ENCODE measurements at places on chromosomes 3 and 15.

GRCh38 chr3:48564022-48564421 is 441 bp upstream of the UCN2 start:
- DNase-seq, result peak; percentile 77

GRCh38 chr3:48082580-48083184 is 66.5 kb upstream of the MAP4 start:
- DNase-seq, result no peak

DNA sequence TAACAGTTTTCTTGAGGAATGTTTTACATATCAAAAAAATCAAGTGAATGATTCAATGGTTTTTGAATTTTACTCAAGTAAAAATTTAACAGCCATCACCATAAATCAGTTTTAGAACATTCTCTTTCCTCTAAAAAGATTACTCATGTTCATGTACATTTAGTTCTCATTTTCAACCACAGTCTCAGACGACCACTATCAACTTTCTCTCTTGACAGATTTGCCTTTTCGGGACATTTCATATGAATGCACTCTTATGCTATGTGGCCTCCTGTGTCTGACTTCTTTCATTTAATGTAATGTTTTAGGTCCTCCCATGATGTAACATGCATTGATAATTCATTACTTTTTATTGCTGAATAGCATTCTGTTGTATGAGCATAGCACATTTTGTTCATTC is 309.3 kb upstream of the PLSCR5 start:
- DNase-seq, result no peak

- DNase-seq, result no peak
Observed at GRCh38 chr3:64674591-64675076, 13.2 kb downstream of the ADAMTS9 start.

- no peak for DNase-seq
Observed at GRCh38 chr15:81608309-81608829, 234.4 kb upstream of the TMC3 start.

- no peak for DNase-seq
Observed at GRCh38 chr15:98694161-98694560, 45.8 kb downstream of the IGF1R start.

GRCh38 chr15:33101036-33101435 is 93.5 kb downstream of the FMN1 start:
- DNase-seq, result no peak

- no peak for DNase-seq
Observed at GRCh38 chr3:27279123-27279522, 90.1 kb downstream of the NEK10 start.

GRCh38 chr3:49462222-49462621 is 7.8 kb upstream of the DAG1 start:
- no peak for DNase-seq

DNA sequence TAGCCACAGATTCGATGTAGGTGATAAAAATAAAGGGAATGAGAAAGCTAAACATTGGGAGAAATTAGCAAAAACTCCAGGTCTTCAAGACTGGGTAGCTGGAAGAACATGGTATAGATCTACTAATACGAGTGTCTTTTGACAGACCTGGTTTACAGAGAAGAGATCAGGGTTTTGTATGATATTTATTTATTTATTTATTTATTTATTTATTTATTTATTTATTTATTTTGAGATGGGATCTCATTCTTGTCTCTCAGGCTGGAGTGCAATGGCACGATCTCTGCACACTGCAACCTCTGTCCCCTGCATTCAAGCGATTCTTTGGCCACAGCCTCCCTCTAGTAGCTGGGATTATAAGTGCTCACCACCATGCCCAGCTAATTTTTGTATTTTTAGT is 448.4 kb downstream of the CNTN4 start:
- no peak for DNase-seq

- DNase-seq, result no peak
Observed at GRCh38 chr3:66363148-66363547, 137.7 kb downstream of the LRIG1 start.

DNA sequence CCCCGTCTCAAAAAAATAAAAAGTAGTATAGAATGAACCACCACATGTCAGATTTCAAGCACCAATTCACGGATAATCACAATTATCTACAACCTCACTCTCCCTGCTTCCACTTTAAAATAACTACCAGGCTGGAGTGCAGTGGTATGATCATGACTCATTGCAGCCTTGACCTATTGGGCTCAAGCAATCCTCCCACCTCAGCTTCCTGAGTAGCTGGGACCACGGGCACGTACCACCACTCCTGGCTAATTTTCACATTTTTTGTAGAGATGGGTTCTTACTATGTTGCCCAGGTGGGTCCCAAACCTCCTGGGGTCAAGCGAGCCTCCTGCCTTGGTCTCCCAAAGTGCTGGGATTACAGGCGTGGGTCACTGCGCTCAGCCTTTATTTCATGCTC is 38.1 kb upstream of the LDHAL6B start:
- no peak for DNase-seq

DNA sequence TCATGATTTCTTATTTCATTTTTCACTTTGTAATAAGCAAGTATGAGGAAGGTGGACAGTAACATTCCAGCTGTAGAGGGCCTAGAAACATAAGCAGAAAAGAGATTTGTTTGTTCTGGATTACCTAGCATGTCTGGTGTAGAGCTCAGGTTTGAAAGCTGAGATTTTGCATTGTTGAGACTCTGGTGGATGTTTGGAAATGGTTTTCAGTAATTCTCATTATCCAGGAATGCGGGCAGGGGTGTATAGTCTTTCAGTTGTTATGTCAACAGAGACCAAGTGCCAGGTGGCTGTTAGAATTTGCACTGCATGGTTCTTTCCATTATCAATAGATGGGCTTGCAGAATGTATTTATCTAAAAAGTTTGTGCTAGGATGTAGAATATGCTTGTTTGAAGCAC is 10.9 kb downstream of the GPD1L start:
- no peak for DNase-seq

GRCh38 chr3:143514109-143514508 is 334.2 kb downstream of the SLC9A9 start:
- DNase-seq, result no peak

- no peak for DNase-seq
Observed at GRCh38 chr3:184795522-184796190, 16.3 kb upstream of the VPS8 start.

- DNase-seq, result no peak
Observed at GRCh38 chr3:11735638-11736037, 91.9 kb upstream of the VGLL4 start.

DNA sequence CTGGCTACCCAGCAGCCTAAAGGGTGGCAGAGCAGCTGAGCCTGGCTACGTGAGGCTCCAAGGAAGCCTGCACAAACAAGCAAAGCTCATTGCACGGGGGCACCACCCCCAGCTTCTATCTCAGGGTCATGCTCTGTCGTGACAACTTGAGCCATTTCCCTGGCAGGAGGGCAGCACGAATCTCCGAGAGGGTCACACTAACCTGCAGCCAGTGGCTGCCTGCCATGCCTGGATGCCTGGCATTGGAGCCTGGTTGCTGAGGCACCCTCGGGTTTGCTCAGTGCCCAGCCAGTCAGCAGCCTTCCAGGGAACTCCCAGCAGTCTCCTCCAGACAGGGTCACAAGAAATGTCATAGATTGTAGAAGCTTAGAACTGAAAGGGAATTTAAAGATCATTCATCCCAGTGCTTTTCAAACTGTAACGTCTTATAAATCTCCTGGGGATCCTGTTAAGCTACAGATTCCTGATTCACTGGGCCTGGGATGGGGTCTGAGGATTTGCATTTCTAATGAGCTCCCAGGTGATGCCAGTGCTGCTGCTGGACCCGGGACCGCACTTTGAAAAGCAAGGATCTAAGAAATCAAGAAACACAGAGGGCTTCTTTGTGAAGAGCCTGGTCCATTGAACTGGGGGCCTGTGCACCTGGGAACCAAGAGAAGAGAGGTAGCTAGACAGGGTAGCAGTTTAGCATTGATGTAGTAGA is 48.4 kb downstream of the TMEM266 start:
- DNase-seq, result no peak

- DNase-seq, result no peak
Observed at GRCh38 chr3:60622349-60622748, 628.9 kb downstream of the FHIT start.

GRCh38 chr3:184380627-184381260 is 890 bp downstream of the CHRD start:
- no peak for DNase-seq

DNA sequence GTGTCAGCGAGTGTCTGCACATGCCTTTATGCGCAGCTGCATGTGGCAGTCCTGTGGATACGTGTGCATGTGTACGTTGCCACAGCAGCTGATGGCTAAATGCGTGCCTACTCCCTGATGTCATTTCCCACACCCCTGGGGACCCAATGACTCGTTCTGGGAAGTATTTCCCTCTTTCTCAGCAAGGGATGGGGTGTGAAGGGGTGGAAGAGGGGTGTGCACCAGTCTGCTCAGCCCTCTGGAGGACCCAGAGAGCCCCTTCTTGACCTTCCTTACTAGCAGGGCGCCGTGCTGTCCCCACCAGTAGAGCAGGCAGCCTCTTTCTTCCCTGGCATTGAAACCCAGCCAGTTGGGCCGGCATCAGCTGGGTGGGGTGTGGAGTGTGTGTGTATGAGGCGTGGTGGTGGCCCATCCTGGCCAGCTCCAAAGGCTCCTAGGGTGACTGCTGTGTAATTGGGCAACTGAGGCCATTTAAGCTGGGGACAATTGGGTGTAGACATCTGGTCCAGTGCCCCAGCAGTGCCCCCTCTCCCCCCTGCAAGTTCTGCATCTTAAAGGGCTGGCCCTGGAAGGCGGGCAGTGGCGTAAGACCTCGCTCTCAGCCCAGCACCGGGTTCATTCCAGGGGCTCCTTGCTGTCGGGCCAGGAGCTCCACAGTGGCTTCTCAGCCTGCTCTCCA is 19.2 kb downstream of the SNX33 start:
- DNase-seq, result peak; percentile 82

DNA sequence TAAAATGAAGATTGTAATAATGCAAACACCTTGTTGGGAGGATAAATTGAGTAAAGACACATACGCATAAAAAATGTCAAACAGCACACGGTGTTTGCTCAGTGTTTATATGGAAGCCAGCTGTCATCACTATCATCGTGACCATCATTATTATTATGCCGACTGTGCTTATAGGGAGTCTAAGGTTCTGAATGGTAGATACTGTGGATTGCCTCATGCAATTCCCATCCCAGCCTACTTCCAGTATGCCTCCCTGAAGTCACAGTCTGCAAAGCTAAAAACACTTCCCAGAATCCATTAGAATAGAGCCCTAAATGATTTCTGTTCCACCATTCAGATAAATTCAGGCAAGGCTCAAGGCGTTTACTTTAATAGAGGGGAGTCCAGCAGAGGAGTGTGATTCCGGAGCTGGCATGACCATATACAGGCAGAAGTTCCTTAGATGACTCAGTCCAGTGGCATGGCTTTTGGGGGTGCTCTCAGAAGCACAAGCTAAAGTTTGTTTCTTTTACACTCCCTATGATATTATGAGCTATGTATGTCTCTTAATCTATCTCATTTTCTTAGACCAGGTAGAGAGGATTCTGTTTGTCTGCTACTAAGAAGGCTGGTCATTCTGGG is 148.7 kb downstream of the MEX3B start:
- DNase-seq, result no peak

GRCh38 chr15:31034152-31034551 is 42.7 kb upstream of the MTMR10 start:
- DNase-seq, result no peak

DNA sequence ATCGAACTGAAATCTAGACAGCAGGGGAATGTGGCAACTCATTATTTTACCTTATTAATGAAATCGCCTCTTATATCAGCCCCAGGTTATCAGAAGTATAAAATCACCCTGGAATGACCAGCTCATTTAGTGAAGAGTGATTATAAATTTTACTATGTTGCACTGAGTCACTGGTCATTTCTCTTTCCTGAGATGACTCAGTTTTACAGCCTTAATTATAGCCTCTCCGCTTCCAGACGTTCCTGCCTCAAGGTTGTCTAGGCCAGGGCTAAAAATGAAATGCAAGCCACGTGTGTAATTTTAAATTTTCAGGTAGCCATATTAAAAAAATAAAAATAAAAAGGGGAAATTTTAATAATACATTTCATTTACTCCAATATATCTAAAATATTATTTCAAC is 33.3 kb downstream of the DET1 start:
- no peak for DNase-seq

GRCh38 chr15:80436511-80437307 is 32.5 kb downstream of the ARNT2 start:
- DNase-seq, result no peak

GRCh38 chr3:3739330-3740060 is 59.7 kb upstream of the LRRN1 start:
- DNase-seq, result no peak

All from ascending aorta (tissue), 2 donors.